ENCODE measurements at places on chromosomes 5 and 9.

DNA sequence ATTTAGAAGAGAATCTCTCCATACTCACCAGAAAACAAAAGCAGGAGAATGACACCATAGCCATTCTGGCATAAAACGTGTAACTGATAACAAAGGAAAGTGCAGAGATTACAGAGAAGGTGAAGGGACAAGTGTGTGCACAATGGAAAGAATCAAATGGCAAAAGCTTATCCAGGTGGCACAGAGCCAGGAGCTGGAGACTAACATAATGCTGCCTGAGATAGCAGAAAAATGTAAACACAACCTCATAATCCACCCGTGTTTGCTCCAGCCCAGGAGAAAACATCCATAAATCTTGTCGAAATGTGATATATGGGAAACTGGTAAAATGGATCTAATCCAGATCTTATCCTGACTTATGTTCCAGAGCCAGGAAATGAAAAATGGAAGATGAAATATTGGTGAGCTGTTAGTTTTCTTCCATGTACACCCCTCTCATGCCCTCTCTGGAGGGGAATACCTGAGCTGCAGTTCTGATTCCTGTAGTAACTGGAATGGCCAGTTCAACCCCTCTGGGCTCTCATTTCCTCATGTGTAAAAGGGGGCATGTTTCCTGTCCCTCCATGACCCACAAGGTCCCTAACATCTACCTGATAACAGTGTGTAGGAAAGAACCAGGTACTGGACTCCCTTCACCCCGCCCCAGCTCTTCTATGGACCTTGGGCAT, 212.3 kb upstream of the DAPK1 start:
- no peak for DNase-seq

DNA sequence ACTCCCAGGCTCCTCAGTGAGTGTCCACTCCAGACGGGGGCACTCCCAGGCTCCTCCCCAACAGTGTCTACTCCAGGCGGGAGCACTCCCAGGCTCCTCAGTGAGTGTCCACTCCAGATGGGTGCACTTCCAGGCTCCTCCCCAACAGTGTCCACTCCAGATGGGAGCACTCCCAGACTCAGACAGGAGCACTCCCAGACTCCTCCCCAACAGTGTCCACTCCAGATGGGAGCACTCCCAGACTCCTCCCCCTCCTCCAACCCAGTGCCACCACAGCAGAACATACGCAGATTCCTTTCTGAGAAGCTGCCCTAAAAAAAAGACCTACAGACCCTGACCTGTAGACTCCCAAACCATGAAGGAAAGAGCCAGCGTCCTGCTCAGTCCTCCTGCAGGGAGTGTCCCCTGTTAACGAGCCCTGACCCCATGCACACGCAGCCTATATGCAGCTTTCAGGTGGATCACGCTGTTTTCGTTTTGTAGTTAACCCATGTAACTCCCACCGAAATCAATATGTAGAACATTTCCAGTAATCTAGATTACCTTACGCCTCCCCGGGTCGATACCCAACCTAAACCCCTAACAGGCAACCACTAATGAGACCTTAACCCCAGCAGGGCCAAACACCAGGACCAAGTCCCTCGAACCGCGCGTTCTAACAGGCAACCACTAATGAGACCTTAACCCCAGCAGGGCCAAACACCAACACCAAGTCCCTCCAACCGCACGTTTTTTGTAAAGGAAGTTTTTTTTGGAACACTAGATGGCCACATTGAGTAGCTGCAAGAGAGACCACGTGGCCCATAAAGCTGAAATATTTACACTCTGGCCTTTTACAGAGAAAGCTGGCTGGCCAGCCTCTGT, 15.7 kb downstream of the PNPLA7 start:
- no peak for DNase-seq

GRCh38 chr5:154260224-154260927, 69.8 kb downstream of the GALNT10 start:
- DNase-seq = no peak

DNA sequence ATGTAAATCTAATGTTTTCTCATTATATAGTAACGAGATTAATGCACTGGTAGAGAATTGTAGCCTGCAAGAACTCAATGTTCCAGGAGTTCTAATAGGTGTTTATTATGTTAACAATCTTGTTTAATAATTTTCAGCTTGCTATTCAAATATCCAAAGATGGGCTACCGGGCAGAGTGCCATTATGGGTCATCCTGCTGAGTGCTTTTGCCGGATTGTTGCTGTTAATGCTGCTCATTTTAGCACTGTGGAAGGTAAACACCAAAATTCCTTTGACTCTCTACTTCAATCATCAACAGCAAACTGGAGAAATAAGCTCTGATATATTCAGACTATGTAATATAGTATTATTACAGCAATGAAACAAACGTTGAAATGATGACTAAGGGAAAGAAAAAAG, 41.9 kb upstream of the ITGA2 start:
- DNase-seq = no peak

DNA sequence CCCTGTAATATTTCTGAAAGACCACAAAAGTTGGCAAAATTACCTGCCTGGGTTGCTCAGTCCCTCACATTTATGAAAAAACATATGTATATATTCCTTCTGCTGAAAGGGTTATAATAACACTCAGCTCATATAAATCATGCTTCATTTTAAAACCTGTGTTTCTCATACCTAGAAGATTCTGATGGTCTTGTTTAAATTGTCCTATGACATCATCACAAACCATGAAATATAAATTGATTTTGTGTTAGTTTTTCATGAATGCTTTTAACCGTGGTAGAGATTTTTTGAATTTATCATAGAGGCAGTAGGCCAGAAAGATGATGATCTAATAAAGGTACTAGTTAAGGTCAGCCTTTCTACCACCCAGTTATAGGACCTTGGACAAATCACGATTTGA, 31.4 kb downstream of the SRFBP1 start:
- DNase-seq = no peak

DNA sequence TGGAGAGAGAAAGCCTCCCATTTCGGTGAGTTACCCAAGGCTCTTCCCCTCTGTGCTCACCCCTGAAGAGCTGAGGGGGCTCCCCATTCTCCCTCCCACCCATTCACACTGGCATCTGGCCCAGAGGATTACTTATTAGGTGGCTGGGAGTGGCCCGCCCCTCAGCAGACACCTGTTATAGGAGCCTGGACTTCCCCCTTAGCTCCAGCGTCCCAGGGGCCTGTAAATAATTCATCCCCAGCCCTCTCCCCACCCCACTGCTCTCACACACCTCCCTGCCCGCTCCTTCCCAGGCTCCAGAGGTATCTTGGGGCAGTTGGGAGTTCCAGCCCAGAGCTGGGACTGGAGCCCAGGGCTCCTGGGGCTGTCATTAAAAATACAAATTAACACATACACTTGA, 11.6 kb upstream of the SLC6A7 start:
- no peak for DNase-seq

DNA sequence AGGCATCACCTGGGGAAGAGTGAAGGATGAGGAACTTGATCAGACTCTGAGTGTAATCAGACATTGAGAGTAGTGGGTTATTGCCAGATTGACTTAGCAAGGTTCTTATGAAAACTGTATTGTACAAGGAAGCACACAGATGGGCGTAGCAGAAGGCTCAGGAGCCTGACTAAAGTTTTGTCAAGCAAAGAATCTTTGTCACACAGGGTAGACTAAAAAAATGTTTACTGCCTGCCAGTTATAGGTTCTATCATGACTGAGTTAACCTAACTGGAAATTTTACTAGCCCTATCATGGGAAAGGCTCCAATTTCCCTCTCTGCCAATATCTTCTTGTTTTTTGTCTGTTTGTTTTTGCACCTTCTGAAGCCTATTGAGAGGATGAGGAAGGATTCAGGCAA, 19.1 kb downstream of the CAMK4 start:
- no peak for DNase-seq

DNA sequence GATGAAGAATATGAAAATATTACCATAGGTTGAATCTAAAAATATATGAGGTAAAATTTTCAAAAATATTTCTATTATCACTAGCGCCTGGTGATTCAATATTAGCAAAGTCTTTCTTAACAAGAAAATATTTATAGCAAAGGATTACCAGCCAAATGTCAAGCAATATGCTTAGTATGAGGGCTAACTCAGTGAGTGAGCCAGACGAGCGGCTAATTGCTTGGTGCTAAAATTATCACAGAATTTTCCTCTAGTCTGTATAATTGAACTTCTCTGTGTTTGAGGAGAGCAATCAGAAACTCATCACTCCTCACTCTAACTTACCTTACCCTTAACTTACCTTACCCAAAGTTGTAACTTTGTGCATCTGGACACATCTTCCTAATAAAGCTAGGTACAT, 304.9 kb upstream of the PRR16 start:
- DNase-seq = no peak

GRCh38 chr9:93267091-93267541, 83.2 kb downstream of the WNK2 start:
- DNase-seq = no peak

DNA sequence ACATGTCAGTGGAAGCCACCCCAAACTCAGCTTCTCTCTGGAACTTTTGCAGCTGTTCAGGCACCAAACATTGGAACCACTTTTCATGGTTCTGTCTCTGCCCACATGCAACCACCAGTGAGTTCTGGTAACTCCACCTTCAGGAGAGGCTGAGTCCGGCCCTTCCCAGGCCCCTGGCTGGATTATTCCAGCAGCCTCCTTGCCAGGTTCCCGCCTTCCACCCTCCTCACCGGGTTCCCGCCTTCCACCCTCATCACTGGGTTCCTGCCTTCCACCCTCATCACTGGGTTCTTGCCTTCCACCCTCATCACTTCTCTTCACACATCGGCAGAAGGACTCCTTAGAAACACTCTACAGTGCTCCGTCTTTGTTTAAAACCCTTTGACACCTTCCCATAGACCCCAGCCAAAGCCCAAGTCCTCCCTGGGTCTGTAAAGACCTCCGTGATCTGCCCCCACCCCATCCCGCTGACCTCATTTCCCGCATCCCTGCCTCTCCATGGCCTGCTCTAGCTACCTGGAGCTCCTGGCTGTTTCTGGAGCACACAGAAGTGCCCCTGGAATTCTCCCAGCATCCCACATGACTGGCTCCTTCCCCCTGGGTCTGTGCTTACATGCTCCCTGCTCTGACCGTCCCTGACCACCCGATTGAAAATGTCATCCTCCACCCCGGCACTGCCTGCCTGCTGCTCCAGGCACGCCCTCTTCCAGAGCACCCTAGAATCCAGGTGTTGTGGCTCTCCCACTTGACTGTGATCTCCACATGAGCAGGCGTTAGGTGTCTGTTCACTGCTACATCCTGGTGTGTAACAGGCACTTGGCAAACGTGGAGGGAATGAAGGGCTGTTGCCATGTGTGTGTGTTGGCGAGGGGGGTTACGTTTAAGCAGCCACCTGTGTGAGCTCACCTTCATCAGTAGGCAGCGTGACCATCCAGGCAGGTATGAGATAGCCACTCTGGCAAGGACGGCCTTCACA, 17.7 kb downstream of the ROPN1L start:
- no peak for DNase-seq

- DNase-seq = no peak
Observed at GRCh38 chr5:36529142-36529541, 77.3 kb upstream of the SLC1A3 start.

DNA sequence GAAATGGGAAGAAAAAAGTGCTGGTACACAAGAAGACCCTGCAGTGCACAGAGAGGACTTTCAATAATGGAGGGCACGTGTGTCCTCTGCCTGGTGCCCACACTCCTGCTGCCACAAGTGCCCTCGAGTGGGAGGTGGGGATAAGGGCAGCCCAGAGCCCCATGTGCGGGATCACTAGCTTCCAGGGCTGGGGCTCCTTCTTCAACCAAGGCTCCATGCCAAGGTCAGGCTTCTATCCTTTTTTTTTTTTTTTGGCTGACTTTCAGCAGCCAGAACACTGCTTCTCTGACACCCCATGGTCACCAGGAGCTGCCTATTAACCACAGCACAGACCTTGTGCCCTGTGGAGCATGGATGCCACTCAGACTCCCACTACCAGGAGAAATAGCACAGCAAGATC, 7.5 kb downstream of the ACSL6 start:
- DNase-seq = no peak

DNA sequence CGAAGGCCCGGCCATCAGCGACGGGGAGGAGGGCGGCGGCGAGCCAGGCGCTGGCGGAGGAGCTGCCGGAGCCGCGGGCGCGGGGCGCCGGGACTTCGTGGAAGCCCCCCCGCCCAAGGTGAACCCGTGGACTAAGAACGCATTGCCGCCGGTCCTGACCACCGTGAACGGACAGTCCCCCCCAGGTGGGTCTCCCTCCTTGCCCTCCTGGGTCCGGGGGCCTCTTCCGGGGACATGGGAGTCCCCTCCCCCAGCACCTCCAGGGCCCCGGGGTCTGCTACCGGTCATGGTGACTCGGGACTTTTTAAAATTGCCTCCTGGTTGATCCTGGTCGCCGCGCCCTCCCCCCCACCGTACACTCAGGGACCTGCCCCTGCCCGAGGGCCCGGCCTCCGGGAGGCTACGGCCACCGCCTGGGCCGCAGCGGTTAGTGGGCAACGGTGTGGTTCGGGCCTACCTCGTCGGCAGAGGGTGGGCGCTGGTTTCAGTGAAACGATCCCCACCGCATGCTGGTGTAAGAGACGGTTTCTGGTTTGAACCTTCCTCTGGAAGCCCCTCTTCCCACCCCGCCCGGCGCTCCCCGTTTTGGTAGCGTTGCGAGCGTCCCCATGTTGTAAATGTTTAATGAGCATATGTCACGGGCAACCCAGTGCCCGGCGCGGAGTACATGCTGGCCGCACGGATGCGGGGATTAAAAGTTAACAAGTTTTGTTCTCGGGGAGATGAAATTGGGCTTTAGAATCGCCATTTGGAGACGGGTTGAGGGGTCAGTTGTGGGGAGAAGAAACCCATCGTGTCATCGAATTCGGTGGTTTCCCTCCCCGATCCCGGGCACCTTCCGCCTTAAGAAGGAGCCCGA, 1.1 kb downstream of the LARP1 start:
- no peak for DNase-seq

Data from cortex of kidney (tissue), 1 donor.